ENCODE measurements at places on chromosomes 16 and 17.

DNA sequence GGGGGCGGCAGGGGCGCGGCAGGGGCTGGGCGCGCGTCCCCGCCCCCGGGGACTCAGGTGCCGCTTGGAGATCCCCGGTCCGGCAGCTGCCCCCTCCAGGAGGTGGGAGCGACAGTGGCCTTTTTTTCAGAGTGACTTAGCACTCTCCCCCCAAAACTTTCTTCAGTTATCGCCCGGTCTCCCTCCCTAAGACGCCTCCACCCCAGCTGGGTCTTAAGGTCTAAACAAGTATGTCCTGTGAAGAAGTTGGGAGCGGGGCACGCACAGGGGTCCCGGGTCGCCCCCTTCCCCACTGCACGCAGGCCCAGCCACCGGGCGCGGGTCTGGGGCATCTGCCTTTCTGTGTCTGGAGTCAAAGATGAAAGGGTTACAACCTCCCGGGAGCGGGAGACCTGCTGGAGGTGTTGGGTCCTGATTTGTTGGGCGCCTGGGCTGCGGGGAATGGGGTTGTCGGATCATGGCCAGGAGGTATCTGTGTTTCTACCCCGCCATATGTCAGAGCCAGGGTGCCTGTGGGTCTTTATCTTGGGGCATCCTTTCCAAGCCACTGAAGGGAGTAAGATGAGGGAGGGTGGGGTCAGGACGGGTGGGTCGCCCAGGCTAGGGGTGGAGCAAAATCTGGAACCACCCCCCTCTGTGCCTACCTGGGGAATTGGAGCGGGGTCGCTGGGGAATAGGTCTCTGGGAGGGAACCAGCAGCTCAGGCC is 757 bp downstream of the FMNL1 start:
- no peak for DNase-seq

- DNase-seq, result no peak
Measured at GRCh38 chr16:79595931-79596450, 4.5 kb downstream of the MAF start.

DNA sequence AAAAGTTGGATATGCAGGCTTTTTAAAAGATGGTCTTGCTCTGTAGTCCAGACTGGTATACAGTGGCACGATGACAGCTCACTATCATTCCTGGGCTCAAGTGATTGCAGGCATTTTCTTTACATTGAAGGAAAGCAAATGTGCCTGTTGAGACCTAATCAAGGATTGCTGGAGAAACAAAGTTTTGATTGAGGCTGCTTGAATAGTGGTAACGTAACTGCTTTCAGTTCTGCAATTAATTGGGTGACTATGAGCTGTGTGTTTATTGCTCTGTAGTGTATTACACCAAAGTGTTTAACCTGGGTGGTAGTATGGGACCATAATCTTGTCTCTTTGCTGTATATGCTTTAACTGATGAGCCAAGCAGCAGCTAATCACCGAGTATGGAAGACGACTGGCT is 2.3 kb downstream of the UBB start:
- no peak for DNase-seq

- DNase-seq, result no peak
Measured at GRCh38 chr16:1535391-1536291, 2.2 kb downstream of the TMEM204 start.

- no peak for DNase-seq
Measured at GRCh38 chr16:57409065-57409464, 4.5 kb downstream of the CCL17 start.

DNA sequence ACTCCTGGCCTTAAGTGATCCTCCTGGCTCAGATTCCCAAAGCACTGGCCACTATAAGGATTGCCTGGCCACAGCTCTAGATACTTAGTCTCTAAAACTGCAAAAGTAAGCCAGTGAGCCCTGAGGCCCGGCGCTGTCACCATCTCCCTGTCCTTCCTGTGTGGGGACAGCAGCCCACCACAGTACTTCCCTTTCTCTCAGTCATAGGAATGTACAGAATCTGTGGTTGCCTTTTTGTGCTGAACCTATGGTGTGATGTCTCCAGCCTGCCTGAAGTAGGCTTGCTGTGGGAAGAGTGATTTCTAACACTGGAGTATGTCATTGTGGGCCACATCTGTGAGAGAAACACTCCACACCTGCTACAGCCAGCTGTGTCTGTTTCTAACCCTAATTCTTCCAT is 24.7 kb downstream of the NTAN1 start:
- no peak for DNase-seq

DNA sequence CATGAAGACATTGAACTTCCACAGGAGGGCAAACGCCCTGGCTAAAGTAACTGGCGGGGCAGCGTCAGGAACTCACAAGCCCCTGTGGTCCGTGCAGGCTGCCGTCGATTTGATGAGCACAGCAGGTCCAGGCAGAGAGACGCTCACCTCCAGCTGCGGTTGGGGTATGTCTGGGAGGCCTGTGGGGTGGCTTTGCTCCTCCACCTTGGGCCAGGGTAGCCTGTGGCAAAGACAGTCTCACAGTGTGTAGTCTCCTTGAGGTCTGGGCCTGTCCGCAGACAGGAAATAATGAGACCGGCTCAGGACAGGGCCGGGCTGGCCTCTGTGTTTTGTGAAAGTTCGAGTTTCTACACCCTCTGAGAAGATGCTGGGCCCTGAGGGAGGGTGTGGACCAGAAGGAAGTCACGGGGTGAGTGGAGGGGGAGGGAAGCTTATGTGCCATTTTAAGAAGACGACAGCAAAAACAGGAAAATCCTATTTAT is 103.3 kb downstream of the METRNL start:
- no peak for DNase-seq

GRCh38 chr17:38898812-38899348 is 26.5 kb upstream of the LASP1NB start:
- no peak for DNase-seq

GRCh38 chr17:5785338-5785737 is 201.0 kb upstream of the NLRP1 start:
- DNase-seq, result no peak

DNA sequence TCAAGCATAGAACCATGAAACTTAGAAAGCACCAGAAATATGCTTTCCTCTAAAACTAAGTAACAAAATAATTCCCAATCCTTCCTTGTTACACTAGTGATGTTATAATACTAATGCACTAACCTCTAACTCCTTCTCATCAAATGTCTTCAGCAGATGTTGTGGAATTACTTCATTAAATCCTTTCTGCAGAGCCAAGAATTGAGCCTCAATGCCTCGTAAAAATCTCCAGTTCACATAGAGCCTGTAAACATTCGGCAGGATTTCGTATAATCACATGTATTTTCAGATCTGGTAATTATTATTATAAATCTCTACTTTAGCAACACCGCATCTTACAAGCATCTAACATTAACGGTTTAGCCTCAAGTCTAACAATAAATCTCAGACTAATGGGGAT is 44.7 kb downstream of the CEP95 start:
- peak; percentile 23 for DNase-seq

DNA sequence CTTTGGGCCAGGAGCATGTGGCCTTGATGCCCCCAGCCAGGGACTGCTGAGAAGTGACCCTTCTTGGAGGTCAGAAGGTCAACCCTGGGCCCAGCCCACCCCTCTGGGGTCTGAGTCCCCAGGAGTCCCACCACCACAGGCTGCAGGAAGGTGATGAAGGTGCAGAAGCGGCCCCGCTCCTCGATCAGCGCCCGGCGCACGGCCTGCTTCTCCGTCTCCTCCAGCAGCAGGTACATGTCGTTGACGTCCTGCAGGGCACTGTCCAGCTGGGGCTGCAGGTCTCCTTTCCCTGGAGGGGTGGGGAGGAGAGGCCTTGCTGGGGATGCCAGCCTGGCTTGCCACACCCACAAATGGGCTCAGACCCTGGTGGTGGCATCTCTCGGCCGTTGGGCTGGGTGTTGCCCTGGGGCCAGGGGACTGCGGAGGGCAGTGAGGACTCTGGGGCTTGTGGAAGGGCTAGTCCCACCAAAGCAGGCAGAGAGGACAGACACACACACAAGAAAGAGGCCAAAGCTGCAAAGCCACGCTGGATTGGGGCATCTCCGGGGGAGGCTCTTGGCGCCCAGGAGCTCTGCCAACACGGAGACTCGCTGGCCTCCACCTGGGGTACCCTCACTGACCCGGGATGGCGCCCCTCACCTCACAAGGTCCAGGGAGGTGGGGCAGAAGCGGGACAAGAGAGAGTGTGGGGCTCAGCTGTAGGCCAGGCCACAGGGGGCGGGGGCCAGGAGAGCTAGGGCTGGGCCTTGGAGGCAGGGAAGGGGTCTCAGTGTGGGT is 7.5 kb downstream of the MTSS2 start:
- no peak for DNase-seq

DNA sequence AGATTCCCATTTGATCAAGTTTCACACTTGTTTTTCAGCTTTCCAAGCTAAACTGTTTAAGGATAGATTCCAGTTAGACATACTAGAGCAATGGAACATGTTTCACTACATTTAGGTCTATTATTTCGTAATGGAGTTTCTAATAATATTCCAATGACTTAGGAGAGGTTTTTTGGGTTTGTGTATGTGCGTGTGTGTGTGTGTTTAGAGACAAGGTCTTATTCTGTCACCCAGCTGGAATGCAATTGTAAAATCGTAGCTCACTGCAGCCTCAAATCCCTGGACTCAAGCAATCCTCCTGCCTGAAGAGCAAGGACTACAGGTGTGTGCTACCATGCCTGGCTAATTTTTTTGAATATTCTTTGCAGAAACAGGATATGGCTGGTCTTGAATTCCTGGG is 426.3 kb downstream of the ZFHX3 start:
- DNase-seq, result no peak

DNA sequence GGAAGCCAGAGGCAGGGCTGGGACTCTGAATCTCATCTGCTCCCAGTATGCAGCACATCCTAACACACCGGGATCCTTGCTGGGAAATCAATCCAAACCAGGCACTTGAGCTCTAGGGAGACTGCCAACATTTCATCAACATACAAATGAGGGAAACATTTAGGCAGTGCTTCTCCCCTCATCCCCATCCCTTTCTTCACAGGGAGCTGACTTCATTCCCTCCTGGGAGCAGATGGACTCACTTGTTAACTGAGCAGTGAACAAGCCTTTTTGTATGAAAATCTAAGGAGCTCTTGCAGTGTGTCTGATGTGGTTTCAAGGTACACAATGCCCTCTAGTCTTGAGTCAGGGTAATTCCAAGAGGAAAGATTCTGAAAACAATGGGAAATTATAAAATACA is 96.3 kb downstream of the TMEM114 start:
- no peak for DNase-seq

DNA sequence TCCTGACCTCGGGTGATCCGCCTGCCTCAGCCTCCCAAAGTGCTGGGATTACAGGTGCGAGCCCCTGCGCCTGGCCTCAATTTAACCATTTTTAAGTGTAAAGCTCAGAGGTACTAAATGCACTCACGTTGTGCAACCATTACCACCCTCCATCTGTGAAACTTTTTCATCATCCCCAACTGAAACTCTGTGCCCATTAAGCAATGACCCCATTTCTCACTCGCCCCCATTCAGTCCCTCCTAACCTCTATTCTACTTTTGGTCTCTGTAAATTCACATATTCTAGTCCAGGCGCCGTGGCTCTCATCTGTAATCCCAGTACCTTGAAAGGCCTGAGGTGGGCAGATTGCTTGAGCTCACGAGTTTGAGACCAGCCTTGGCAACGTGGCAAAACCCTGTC is 8.3 kb upstream of the SPNS3 start:
- no peak for DNase-seq

DNA sequence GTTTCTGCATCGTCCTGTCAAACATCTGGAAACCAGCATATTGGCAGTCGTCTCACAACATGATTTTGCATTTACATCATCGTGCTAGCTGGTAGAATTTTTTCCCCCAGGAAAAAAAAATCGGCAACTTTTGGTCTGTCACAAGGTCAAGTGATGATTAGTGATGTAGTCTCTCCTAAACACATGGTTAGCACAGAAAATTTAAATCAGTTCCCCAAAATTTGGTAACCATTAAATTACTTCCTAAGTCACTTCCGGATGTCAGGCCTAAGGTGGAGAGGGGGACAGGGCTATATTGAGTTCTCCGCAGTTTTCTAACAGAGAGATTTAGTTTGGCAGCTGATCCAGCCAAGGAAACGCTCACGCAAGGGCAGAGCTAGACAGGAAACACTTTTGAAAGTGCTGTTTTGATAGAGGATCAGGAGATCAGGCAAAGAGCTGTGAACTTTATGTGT is 271.0 kb upstream of the TBX2 start:
- DNase-seq, result no peak

DNA sequence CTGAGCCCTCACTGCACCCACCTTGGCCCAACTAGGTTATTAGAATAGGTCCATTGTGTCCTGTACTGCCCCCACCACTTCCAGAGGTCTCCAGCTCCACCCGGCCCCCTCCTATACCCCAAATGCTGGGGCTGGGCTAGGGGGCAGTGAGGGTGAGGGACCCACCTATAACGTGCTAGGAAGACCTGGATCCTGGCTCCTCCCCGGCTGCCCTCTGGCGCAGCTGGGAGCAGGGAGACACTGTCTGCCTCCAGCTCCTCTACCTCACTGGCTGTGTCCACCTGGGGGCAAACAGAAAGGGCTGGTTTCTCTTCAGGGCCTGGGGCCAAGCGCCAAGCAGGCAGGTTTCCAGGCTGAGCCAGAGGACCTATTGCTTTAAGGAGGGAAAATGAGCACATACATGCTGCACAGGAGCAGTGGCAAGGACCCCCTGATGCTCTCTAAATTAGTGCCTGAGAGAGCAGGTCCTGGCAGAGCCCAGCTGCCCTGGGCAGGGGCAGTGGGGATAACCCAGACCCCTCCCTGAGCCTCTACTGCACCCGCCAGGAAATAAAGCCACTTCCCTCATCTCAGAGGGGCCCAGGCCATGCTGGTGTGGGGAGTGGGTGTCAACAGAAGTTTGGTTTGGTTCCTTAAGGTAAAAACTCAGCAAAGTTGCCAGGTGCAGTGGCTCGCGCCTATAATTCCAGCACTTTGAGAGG is 12.2 kb downstream of the TSPOAP1 start:
- no peak for DNase-seq

GRCh38 chr16:23699100-23699499 is 13.9 kb downstream of the ERN2 start:
- no peak for DNase-seq

- DNase-seq, result no peak
Measured at GRCh38 chr17:67879662-67880061, 54.4 kb downstream of the BPTF start.

- no peak for DNase-seq
Measured at GRCh38 chr17:72915625-72916081, 176.8 kb downstream of the SLC39A11 start.

DNA sequence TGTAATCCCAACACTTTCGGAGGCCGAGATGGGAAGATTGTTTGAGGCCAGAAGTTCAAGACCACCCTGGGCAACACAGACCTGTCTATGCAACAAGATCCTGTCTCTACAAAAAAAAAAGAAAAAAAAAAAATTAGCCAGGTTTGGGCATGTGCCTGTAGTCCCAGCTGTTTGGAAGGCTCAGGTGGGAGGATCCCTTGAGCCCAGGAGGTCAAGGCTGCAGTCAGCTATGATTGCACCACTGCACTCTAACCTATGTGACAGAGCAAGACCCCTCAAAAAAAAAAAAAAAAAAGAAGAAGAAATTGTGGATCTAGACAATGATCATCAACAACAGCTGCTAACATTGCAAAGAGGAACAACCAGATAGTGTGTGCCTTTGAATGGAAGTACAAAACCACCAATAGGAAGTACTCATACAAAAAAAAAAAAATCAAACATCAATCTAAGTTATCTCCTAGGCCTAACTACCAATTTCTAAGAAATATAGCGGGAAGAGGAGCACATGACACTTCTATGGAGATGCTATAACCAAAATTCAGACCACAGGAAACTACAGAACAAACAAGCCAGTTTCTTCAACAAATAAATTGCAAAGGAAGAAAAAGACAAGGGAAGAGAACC is 258.7 kb downstream of the MRTFB start:
- no peak for DNase-seq
